ENCODE measurements at places on chromosomes 13 and 19. TPM values are rescaled to one million over a fixed set of nuclear protein-coding genes. Genes with fewer than 3 reads are reported as not detected.

ADM5 gene
- 5.0 TPM for total RNA-seq

GRCh38 chr13:80877209-80877943 lies 536.5 kb upstream of the SPRY2 start:
- no peak overlapping the region for H3K27ac ChIP-seq
- H3K27me3 ChIP-seq = no peaks in the 10 kb centered on the region
- DNase-seq = no peak
- no peak overlapping the region for H3K4me3 ChIP-seq
- H3K36me3 ChIP-seq = no peaks in the 10 kb centered on the region

MUC16 gene
- total RNA-seq = 0.54 TPM

DNA sequence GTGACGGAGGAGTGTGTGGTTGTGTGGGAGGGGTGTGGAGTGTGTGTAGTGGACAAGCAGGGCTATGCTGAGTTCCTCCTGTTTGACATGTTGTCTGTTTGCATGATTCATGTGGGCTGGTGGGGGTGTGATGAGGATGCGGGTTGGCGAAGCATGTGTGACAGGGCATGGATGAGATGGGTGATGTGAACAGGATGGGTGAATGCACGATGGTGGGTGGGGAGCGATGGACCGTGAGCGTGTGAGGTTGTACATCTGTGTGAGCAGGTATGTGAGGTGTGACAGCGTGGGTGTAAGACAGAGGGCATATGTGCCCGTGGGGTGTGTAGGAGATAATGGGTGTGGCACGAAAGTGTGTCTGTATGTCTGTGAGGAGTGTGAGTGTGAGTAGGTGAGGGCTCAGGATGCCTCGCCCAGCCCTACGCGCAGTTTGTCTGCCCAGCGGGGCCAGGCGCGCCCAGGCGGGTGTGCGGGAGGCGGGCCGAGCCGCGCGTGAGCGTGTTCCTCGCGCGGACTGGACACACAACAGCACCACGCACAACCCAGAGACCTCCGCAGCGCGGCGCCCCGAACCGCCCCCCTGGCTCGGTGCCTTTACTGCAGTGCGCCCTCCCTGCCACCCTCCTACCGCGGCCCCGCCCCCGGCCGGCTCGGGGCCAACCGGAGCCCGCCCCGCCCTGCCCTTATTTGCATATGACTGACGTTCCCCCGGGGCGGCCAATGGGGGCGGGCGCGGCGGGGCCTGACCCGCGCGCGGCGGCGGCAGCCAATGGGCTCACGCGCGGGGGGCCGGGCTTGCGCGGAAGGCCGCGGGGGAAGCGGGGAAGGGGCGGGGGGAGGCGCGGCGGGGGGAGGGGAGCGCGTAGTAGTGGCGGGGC lies 14.4 kb downstream of the CIC start:
- H3K27me3 ChIP-seq = no peaks in the 10 kb centered on the region
- no peaks in the 10 kb centered on the region for H3K36me3 ChIP-seq

Measured in spleen (tissue), 13 donors.